ENCODE measurements at places on chromosomes 5 and 9. TPM values are rescaled to one million over a fixed set of nuclear protein-coding genes. Genes with fewer than 3 reads are reported as not detected.
A peak's percentile ranks its signal among the peaks of the same experiment; 100 is the strongest.

- no peak for DNase-seq
These were observed 311.3 kb downstream of the SPATA31D1 start for GRCh38 chr9:82299870-82300269.

DNA sequence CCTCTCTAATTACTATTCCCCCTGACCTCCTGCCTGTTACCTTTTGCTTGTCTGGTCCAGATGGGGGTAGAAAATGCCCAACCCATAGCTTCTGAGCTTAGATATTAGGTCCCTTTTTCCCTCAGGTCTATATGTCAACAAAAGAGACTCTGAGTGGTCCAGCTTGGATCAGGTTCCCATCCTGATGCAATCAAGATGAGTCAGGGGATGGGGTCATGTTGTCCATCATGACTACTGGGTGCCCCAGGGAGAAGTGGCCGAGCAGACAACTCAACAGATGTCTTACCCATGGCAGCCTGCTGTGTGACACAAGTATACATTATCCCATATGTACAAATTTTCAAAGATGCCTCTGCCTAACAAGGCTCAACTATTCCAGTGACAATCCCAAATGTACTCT lies 9.1 kb upstream of the ANKH start:
- no peak for DNase-seq

- no peak for DNase-seq
These were observed 236.2 kb upstream of the WWC1 start for GRCh38 chr5:168055141-168055683.

GRCh38 chr5:20476016-20476415 lies 488.0 kb upstream of the CDH18 start:
- DNase-seq, result no peak

GRCh38 chr9:113307396-113307975 lies 4.3 kb upstream of the RNF183 start:
- DNase-seq, result no peak

GRCh38 chr9:3916984-3917383 lies 382.9 kb downstream of the GLIS3 start:
- no peak for DNase-seq

- no peak for DNase-seq
These were observed 37.3 kb upstream of the PRDM12 start for GRCh38 chr9:130627051-130627450.

DNA sequence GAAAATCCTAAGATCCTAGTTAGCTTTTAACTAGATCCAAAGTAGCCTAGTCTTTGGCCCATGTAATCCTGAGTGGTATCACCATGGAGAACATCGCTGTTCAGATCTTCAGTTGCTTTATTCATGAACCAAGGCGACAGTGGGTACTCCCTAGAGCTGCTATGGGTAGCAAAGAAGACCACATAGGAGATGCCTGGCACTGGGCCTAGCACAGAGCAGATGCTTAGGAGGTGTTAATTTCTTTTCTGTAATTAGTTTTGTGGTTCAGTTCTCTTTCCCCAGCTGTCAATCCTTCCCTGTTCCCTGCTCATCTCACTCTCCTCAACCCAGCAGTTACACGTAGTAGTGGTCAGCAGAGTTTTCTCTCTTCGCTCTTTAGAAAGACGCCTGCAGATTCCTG lies 9.3 kb downstream of the CAST start:
- no peak for DNase-seq

GRCh38 chr9:135474915-135475314 lies 4.7 kb upstream of the PPP1R26 start:
- no peak for DNase-seq

GRCh38 chr5:38448568-38449350 lies 107.7 kb downstream of the LIFR start:
- no peak for DNase-seq

GRCh38 chr9:134163371-134164196 lies 780 bp downstream of the RNU6ATAC start:
- peak; percentile 88 for DNase-seq

- DNase-seq, result no peak
These were observed 39.0 kb downstream of the STK10 start for GRCh38 chr5:172149073-172149472.

GRCh38 chr5:100749771-100750284 lies 153.3 kb downstream of the ST8SIA4 start:
- DNase-seq, result no peak

DNA sequence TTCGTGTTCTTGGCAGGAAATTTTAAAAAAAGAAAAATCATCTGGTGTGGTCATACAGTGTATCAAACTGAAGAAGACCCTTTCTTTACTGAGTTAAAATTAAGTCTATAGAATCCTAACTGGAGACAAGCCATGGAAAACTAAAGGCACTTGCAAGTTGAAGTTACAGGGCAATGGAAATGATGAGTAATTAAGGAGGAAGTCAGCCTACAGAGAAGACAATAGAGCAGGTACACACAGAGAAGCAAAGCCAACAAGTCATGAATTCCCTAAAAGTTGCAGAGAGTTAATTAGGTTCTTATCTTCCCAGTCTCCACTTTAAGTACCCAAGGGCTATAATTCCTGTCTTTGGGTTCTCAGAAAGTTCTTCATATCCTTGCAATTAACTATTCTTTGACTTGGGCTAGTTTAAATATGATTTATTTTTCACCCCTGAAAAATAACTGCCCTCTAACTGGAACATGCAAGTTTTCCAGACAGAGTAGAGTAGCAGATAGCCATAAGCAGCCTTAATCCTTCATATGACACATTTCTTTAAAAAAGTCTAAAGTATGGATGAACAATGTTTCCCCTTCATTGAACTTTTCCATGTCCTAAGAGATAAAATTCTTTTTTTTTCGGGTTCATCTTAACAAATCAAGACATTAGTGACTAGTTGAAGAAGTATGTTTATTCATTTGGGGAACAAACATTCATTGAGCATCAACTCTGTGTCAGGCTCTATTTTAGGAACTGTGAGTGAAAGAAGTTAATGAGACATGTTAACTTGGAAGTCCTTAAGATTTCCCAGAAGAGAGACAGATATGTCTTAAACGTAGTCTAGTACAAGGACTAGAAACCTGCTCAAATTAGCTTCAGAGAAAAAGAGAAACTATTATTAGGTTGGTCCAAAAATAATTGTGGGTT lies 5.2 kb upstream of the ITGA2 start:
- no peak for DNase-seq

- DNase-seq, result no peak
These were observed 165.5 kb downstream of the TTLL11 start for GRCh38 chr9:121927636-121928035.

DNA sequence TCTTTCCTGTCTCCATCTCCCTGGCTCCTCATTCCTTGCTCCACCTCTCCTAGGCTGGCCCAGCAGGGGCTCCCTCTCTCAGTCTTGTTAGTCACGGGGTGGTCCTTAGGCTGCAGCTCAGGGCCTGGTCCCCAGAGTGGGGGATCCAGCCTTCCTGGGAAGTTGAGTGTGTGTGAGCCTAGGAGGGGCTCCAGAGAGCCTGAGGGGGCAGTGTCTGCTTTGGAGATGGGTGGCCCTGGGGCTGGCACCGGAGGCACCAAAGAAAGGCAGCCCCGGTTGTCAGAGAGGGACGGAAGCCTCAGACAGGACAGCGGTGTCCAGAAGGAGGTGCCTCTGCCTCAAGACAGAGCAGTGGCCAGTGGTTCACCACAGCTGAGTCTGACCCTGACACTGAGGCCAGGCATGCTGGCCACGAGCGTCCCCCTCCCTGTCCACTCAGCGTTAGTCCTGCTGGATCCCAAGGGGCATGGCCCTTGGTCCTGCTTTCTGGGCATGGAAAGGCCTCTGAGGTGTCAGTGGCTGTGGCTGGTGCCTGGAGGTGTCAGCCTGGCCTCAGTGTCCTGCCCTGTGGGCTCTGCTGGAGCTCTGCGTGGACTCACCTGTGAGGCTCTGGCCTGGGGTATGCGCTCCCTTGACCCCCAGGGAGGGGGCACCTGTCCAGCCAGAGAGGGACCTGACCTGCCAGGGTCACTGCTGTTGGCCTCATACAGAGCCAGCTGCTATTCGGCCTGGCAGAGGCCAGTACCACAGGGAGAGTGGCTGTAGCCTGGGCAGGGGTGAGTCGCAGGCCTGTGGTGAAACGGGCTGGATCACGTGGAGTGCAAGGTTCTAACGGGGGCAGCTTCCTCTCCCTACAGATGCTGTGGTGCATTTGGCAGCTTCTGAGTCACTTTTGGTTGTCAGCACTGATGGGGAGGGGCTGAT lies 130.6 kb downstream of the CACNA1B start:
- peak; percentile 53 for DNase-seq

GRCh38 chr9:93057042-93057702 lies 1.3 kb upstream of the SUSD3 start:
- DNase-seq, result no peak

GARNL3 gene
- 10.2 TPM for total RNA-seq

PLAC8L1 gene
- total RNA-seq, result not detected

BNC2 gene
- total RNA-seq, result 148 TPM

ANKHD1 gene
- total RNA-seq, result 105 TPM

PCDHGC3 gene
- 42.1 TPM for total RNA-seq

PCDHGC4 gene
- total RNA-seq, result 7.5 TPM

CCL21 gene
- total RNA-seq, result 214 TPM

PCDHB8 gene
- total RNA-seq, result 0.71 TPM

HSPB3 gene
- 3.9 TPM for total RNA-seq

All from sigmoid colon (tissue), 7 donors.